Fibroblast of mammary gland (primary cell): ENCODE measurements at places on chromosomes 16 and 17.
A peak's percentile ranks its signal among the peaks of the same experiment; 100 is the strongest.

GRCh38 chr16:72301523-72302236 lies 129.7 kb upstream of the PMFBP1 start:
- DNase-seq, result no peak

DNA sequence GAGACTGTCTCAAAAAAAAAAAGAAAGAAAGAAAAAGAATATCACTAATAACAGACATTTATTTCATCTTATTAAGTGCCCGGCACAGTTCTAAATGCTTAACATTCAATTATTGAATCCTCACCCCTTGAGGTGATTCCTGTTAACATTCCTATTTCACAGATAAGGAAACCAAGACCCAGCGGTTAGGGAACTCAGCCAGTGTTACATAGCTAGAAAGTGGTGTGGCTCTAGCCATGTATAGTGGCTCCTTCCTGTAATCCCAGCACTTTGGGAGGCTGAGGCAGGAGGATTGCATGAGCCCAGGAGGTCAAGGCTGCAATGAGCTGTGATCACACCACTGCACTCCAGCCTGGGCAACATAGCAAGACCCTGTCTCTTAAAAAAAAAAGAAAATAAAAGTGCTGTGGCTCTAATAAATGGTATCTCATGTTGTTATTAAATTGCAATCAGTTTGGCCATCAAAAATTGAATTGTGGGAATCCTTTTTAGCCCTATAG lies 28.1 kb downstream of the ZNRF1 start:
- DNase-seq, result no peak

- DNase-seq, result no peak
Measured at GRCh38 chr17:71023249-71024030, 854.1 kb downstream of the KCNJ2 start.

- DNase-seq, result no peak
Measured at GRCh38 chr17:78787444-78787843, 5.4 kb upstream of the CYTH1 start.

DNA sequence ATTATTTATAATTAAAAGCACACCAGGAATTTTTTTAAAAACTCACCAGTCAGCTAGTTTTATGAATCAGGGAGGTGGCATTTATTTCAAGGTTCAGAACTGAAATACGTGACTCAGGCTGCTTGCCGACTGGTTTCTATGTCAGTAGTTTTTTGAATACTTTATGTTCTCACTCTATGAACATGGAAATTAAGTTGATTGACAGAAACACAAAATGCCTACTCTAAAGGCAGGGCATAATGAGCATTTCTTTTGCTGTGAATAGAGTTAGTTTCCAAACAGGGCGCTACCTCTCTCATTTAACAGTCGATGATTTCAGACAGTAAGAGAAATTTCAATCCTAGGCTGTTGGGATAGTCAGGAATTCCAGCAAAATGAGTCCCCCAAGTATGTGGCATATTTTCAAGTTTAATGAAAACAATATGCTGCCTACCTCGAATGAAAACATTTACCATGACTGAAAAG lies 6.7 kb downstream of the HS3ST3B1 start:
- DNase-seq, result peak; percentile 89

DNA sequence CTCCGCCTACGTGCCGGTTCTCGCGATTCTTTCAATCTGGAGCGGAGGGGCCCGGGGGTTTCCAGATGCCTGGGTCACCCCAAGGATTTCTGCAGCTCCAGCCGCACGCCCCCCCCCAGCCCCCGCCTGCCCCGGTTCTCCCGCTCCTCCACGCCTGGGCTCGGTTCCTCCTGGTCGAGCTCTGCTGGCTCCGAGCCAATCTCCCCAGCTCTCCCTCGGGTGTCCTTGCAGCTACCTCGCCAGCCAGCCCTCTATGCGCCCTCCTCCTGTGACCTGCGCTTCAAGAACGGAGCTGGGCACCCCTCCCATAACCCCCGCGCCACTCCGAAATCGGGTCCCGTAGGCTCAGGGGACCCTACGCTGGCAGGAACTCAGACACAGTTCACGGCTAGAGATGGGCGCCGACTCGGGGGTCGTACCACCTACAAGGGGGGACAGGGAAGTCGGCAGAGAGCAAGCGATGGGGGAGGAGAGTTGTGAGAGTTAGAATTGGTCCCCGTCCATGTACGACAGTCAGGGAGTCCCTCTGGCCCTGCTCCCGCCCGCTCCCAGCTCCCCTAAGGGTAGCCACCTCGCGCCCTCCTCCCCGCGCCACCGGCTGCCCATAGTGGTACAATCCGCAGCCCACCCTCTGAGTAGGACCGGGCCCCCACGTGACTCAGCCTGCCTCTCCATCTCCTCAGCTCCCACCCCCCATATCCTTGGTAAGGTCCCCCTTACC lies 961 bp downstream of the FGF11 start:
- no peak for DNase-seq

DNA sequence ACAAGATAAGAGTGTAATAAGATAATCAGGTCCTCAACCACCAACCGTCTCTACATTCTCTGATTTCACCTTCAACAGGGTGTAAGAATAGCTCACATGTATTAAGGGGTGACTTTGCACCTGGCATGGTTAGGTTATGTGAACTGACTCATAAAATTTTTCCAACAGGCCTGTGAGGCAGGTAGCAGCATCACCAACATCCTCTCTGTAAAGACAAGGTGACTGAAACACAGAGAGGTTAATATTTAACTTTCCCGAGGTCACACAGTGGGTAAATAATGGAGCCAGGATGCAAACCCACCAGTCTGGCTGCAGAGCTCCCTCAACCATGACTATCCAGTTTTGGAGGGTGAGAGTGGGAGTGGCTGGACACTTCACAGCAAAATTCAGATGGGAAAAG lies 317.2 kb downstream of the C16orf95 start:
- DNase-seq, result no peak

DNA sequence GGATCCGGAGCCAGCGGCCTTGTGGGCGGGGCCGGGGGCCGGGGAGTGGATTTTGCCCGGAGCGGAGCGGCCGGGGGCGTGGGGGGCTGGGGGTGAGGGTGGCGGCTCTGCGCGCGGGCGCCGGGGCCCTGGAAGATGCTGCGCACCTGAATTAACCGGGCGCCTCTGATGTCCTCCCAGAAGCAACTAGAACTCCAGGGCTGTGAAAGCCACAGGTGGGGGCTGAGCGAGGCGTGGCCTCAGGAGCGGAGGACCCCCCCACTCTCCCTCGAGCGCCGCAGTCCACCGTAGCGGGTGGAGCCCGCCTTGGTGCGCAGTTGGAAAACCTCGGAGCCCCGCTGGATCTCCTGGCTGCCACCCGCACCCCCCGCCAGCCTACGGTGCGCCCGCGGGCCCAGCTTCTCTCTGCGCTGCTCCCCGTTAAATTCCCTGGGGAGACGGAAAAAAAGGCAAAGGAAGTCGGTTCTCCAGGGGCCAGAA lies 549 bp downstream of the SLC26A11 start:
- DNase-seq, result no peak

GRCh38 chr17:56956992-56957391 lies 3.9 kb downstream of the COIL start:
- DNase-seq, result no peak

GRCh38 chr17:320139-320538 lies 32.5 kb downstream of the RPH3AL start:
- no peak for DNase-seq

DNA sequence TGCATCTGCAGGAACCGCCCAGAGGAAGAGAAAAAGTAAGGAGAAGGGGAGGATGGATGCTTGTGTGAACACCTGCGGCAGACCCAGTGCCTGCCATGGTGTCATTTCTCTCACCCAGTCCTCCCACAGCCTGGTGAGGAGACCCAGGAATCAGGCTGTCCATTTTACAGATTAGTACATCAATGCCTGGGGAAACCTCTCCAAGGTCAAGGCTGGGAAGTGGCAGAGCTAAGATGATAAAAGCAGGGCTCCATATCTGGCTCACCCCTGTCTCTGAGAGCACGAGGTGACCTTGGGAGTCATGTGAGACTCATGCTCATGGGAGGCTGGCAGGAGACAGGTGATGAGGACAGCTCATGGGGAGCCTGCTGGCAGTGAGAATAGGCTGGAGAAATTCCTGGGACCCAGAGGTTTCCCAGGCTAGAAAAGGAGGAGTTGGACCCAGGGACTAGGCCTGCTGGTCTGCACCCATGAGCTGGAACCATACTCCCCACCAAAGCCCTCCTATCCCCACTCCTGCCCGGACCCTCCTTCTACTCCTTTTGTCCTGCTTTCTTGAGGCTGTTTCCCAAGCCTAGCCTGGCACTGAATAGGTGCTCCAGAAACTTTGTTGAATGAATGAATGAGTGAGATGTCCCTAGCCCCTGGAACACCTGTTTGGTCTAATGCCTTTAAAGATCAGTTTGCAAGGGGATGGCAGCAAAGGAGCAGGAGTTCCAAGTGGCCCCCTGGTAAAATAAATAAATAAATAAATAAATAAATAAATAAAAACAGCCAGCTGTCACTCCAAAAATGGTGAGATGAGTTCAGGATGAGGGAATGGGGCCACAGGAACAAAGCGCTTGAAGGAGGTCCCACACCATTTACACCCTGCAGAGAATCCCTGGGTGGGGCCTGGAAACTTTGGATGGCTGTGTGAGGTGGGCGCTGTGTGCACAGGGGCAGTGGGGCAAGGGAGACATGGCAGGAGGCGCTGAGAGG lies 1.6 kb downstream of the ZNF629 start:
- DNase-seq, result no peak

- DNase-seq, result no peak
Measured at GRCh38 chr16:85698935-85699558, 10.3 kb upstream of the GINS2 start.

DNA sequence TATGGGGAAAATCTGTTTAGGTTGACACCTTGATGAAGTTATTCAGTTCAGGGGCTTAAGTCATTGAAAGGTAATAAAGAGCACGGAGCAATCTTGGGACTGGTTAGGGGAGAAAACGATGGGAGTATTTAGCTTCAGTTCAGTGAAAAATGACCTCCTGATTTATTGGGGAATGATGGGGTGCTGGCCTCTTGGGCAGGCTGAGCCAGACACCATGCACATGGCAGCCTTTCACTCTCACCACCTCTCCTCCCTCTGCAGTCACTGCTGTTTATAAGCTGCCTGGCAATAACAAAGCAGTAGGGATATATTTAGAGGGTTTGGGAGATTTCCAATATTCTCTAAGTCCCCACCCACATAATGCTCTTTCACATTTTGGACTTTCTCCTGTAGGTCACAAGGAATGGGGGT lies 140.5 kb upstream of the HS3ST2 start:
- DNase-seq, result no peak

GRCh38 chr17:79917902-79918484 lies 78.8 kb upstream of the CBX4 start:
- no peak for DNase-seq

GRCh38 chr17:64747938-64748540 lies 85.9 kb upstream of the SMURF2 start:
- peak; percentile 76 for DNase-seq

DNA sequence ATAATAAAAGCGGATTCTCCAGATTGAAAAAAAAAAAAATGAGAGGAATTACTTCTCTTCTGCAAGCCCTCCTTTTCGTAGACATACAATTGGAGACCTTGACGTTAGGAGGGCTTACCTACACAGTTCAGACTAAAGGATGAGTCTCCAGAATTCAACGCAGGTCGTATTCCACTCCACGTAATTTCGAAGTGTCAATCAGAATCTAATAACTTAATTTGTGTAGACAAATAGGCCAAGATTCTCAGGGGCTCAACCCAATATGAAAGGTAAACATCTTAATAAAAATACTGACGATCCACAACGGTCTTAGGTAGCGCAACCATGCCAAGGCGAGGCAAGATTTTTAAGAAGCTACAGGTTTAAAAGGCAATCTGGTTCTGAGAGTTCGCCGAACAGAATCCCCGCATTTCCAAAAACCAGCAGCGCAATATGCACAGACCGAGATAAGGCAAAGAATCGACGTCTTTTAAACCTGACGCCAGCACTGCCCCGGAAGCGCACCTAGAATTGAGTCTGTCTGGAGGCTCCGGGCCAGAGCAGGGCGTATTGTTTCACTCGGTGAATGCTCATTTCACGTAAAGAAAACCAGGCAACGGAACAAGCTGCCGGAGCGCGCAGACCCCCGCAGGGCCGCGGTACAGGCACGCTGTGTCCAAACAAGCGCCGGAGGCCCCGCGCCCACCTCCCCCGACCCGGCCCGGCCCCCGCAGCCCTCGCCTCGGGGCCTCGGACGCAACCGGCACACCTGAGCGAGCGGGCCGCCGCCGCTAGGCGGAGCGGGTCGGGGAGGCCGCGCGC lies 623 bp downstream of the MBTPS1 start:
- DNase-seq, result peak; percentile 30

GRCh38 chr16:86978445-86979030 lies 338.7 kb downstream of the C16orf95 start:
- no peak for DNase-seq

DNA sequence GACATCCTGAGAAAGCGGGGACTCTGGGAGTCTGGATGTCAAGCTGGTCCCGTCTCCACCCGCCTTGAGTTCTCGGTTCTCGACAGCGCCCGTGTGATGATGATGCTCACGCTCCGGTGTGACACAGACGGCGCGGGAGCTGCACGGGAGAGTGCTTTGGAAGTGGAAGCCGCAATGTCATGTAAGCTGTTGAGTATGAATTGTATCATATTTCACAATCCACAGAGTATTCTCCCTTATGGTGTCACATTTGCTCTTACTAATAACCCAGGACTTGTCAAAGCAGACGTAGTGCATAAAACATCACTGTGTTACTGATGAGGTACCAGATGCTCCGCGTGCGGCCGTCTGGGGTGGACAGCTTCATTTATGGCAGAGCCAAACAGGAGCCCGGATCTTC lies 217.5 kb upstream of the CHMP6 start:
- DNase-seq, result no peak

GRCh38 chr17:78683408-78683961 lies 98.6 kb downstream of the CYTH1 start:
- no peak for DNase-seq

GRCh38 chr17:13592427-13592826 lies 9.3 kb downstream of the HS3ST3A1 start:
- no peak for DNase-seq

- DNase-seq, result peak; percentile 26
Measured at GRCh38 chr16:85928401-85928820, 29.4 kb downstream of the IRF8 start.

DNA sequence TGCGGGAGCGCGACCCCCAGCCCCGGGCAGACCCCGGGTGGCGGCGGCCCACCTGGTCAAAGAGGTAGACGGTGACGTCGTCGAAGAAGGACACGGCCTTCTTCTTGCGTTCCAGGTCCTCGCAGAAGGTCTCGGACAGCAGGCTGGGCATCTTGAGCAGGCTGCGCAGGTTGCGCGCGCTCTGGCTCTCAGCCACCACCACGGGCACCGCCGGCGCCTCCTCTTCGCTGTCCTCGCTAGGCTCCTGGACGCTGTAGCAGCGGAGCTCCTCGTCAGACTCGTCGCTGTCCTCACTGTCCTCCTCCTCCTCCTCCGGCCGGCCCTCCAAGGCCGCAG lies 45.2 kb upstream of the PVALEF start:
- no peak for DNase-seq
